Right forelimb (tissue), 1 donor: ENCODE measurements at places on chromosomes 11 and 22.

DNA sequence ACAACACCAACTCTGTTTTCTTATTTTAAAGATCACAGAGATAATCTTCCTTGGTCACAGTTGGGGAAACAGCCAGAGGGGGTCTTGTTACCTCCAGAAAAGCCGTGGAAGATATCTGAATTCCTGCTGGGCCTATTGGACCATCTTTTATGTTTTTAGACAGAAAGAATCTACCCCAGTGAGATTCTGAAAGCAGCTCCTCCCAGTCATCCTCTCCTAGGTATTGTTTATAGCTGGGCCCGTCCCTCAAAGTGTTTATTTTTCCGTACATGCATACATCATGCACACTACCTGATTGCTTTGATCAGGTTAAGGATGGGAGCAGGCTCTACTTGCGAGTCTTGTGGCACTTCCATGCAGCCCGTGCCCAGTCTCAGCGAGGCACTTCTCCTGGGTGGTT lies 742.4 kb downstream of the NTM start:
- no peak for DNase-seq

DNA sequence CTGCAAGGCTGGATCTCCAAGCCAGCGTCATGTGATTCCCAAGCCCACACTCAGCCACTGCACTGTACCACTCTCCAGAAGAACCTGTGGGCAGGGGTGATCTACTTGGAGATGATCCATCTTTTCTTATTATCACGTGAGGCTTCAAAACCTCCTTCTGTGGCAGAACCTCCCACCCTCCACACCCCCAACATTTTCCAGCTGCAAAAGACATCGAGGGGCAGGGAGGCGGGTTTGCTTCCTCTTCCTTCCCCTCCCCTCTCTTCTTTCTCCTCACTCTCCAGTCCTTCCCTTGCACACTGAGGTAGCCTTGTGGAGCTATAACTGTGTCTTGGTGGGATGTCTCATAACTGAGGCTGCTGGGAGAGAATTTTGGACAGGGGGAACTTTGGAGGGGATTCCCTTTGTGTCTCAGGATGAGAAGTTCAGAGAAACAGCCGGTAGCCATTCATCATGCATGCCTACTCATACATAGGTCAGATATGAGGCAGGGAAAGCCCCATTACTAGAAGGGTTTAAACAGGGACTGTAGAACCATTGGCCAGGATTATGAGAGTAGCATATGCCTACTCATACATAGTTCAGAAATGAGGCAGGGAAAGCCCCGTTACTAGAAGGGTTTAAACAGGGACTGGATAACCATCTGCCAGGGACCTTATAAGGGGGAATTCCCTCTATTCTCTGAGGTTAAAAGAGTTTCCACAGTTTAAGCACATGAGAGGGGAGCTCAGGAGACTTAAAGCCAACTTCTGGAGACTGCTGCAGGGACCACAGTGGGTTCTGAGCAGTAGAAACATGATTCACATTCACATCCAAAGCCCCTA lies 420.7 kb upstream of the CADM1 start:
- no peak for DNase-seq

GRCh38 chr22:46336119-46337078 lies 885 bp downstream of the TRMU start:
- no peak for DNase-seq

GRCh38 chr22:20402960-20403778 lies 9.2 kb downstream of the ZNF74 start:
- DNase-seq, result peak; percentile 17

DNA sequence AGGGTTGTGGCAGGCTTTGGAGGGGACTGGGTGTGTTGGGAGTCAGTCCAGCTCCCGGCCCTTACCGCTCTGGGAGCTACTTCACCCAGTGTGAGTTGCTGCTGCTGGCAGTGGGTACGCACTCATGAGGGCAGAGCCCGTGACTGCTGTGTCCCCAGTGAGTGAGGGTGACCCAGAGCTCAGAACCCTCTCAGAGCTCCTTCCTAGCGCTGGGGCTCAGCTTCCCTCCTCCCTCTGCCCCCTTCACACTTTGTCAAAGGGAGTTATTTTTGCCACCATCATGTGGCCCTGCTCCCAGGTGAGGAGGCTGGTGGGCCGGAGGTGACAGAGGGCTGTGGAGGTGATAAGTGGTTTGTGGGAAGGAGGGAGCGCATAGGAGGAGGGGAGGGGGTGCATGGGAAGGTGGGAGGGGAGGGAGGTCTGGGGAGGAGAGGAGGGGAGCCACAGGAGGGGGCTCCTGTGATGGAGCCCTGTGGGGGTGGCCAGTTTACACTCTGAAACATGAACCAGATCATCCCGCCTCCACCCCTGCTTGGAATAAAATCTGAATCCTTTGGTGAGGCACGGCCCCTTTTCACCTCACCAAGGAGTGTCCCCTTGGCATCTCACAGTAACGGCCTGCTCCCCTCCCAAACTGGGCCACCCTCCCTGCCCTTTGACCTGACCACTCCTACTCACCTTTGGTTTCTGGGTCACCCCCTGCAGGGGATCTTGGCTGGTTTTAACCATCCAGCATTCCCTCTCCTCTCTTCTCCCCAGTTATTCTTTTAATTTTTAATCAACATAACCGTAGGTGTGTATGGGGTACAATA lies 9.9 kb downstream of the NDUFV1 start:
- no peak for DNase-seq

GRCh38 chr11:72307439-72307838 lies 63.5 kb upstream of the PHOX2A start:
- DNase-seq, result no peak

- DNase-seq, result no peak
Measured at GRCh38 chr11:12761029-12761428, 86.8 kb downstream of the TEAD1 start.

- DNase-seq, result no peak
Measured at GRCh38 chr11:1456596-1457325, 29.8 kb downstream of the MOB2 start.

GRCh38 chr11:66151273-66151672 lies 81.2 kb downstream of the PACS1 start:
- DNase-seq, result no peak

DNA sequence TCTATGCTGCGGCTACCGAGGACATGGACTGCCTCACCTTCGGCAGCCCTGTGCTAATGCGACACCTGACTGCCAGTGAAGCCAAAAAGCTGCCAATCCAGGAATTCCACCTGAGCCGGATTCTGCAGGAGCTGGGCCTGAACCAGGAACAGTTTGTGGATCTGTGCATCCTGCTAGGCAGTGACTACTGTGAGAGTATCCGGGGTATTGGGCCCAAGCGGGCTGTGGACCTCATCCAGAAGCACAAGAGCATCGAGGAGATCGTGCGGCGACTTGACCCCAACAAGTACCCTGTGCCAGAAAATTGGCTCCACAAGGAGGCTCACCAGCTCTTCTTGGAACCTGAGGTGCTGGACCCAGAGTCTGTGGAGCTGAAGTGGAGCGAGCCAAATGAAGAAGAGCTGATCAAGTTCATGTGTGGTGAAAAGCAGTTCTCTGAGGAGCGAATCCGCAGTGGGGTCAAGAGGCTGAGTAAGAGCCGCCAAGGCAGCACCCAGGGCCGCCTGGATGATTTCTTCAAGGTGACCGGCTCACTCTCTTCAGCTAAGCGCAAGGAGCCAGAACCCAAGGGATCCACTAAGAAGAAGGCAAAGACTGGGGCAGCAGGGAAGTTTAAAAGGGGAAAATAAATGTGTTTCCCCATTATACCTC lies 3.3 kb downstream of the FEN1 start:
- DNase-seq, result no peak

DNA sequence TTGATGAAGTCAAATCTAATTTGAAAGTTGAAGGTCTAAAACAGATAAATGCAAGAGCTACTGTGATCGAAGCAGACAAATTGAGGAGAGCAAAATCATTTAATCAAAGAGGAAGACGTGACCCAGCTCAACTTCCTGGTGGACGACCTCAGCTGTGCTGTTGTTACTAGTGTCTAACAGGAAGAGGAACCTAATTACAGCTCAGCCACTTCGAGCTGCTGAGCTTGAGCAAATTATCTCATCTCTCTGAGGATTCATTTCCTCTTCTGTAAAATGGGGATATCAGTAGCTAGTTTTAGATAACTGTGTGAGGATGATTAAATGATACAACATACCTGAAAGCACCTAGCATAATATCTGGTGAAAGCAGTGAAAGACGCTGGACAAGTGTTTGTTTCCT lies 48.6 kb upstream of the OLFML1 start:
- no peak for DNase-seq

DNA sequence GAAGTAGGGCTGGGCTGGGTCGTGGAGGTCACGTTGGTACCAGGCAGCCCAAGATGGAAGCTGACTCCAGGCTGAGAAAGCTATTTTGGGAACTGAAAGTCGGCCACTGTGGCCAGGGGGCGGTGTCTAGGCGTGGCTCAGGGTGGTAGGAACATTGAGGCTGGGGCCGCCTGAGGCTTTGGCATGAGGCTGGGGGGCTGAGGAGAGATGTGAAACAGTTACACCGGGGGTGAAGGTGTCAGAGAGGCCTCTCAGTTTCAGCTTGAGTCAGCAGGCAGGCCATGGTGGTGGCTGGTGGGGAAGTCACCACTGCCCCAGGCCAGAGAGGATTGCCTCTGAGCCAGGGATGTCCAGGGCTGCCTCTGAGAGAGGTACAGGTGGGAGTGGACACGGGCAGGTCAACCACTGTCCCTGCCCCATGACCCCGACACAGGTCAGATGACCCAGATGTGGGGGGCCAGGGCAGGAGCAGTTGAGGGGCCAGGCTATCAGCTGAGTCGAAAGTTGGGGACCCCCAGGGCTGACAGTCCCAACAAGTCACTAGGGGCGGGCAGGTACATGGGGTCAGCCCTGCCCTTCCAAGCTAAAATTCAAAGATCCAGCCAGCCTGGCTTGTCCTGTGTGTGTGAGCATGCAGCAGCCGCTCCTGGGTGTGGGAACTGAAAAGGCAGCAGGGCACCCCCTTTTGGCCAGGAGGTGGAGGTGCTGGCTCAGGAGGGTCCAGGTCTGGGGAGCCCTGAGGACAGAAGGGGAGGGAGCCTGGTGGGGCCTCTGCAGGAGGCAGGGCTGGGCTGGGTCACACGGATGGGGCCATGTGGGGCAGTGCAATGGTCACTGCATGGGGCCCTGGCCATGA lies 7.2 kb downstream of the KCNK7 start:
- DNase-seq, result no peak

- peak; percentile 26 for DNase-seq
Measured at GRCh38 chr11:74685905-74686304, 45.3 kb downstream of the CHRDL2 start.

GRCh38 chr11:17752144-17752543 lies 17.6 kb downstream of the KCNC1 start:
- no peak for DNase-seq

- no peak for DNase-seq
Measured at GRCh38 chr11:125332821-125333220, 163.2 kb downstream of the FEZ1 start.

DNA sequence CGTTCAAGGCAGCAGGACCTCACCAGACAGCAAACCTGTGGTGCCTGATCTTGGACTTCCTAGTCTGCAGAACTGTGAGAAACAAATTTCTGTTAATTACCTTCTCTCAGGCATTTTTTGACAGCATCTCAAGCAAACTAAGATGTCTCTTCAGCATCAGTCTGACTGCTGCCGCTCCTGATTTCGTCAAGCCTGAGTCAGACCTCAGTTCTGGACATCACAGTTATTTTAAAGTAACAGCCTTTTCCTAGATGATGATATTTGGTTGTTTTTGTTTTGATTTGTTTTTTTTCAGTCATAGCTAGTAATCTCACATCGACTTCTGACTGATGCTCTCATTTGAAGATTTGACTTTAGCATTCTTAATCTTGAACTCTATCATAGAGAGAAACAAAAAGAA lies 71.9 kb downstream of the BLID start:
- DNase-seq, result no peak

- DNase-seq, result no peak
Measured at GRCh38 chr22:21734540-21735199, 924 bp downstream of the YPEL1 start.

DNA sequence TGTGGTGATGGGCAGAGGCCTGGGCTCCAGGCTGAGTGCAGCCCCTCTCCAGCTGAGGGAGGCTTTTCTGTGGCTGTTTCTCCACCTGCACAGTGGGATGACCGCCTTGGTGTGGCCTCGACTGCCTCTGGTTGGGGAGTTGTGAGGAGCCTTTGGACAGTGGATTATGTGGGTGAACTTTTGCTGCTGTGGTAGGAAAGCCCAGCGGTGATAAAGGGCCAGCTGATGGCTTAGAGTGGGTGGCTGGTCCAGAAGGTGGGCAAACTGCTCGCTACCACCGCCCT lies 1.4 kb upstream of the ESRRA start:
- DNase-seq, result no peak

- DNase-seq, result no peak
Measured at GRCh38 chr22:40258501-40258915, 80.8 kb downstream of the TNRC6B start.

DNA sequence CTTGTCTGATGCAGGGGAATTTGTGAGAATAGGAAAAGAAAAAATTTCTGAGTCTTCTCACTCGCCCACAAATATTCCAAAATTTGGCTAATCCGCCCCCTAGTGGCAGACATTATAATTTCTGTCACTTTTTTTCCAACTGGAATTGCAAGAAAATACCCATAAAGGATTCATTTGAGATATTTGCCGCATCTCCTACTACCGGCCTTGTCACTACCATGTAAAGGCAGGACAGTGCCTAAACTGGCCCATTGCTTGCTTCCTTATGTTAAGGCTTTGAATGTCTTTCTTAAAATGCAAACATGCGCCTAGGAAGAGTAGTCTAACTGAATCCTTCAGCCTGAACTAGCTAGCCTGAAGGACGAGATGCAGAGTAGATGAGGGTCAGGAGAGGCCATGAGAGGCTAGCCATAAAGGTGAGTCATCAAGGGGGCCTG lies 9.3 kb upstream of the CEP295 start:
- no peak for DNase-seq

DNA sequence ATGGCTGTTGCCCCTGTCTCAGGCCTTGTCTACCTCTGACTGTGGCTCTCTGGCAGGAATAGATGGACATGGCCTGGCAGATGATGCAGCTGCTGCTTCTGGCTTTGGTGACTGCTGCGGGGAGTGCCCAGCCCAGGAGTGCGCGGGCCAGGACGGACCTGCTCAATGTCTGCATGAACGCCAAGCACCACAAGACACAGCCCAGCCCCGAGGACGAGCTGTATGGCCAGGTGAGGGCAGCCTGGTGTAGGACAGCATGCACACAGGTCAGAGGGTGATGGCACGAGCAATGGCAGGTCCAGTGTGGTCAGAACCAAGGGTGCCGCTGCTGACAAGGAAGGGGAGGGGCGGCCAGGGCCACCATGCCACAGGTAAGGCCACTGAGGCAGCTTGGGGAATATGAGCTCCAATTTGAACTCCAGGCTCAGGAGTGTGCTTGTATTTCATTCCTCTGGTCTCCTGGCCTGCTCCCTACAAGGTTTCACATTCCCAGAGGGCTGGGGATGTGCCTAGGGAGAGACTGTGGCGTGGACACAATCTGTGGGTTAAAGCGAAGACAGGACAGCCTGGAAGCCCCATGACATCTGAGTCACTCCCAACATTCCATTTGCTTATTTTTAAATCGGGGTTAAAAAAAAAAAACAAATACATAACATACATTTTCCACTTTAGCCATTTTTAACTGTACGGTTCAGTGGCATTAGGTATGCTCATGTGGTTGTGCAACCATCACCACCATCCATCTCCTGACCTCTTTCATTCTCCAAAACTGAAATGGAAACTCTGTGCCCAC lies 562 bp downstream of the FOLR3 start:
- DNase-seq, result no peak

- DNase-seq, result no peak
Measured at GRCh38 chr11:117946156-117946841, 17.1 kb upstream of the TMPRSS13 start.
